Thyroid gland (tissue), 4 donors: ENCODE measurements at places on chromosomes 1 and 21.

GRCh38 chr1:59994302-59995198 is 68.0 kb upstream of the CYP2J2 start:
- no peaks in the 10 kb centered on the region for H3K27me3 ChIP-seq
- peak overlapping the region; percentile 15 for H3K27ac ChIP-seq
- H3K4me1 ChIP-seq, result peaks cover 8% of the 10 kb centered on the region
- no peak overlapping the region for H3K4me3 ChIP-seq

DNA sequence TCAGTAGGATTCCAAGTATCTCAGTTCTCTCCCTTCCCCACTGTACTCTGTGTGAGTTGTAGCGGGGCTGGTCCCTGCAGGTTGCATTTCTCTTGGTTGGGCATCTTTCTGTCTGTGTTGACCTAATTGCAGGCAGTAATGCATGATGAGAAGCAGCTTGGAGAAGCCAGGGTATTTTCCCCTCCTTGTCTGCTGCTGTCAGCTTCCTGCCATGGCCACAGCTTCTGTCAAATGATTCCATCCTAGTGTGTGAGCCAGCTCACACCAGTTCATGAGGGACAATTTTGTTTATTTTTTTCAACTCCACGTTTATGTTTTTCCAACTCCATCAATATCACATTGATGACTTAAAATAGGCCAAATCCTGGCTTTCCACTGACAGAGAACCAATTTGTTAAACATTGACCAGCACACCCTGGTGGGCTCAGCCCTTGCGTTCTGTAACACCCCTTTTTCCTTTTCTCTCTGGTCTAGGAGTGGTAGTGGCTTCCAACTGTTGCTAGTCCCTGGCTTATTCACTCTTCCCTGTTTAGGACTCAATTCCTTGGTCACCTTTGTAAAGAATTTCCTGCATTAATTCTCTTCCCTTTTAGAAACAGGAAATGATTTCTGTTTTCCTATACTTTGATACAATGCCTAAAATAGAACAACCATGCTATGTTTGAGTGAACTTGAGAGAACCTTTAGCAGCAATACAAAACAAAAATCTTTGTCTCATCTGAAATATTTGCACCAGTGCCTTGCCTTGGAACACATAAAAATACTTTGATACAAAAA is 44.9 kb upstream of the APOBEC4 start:
- DNase-seq, result no peak
- H3K36me3 ChIP-seq, result no peaks in the 10 kb centered on the region
- H3K27me3 ChIP-seq, result no peaks in the 10 kb centered on the region
- H3K27ac ChIP-seq, result no peak overlapping the region
- no peaks in the 10 kb centered on the region for H3K4me1 ChIP-seq

DNA sequence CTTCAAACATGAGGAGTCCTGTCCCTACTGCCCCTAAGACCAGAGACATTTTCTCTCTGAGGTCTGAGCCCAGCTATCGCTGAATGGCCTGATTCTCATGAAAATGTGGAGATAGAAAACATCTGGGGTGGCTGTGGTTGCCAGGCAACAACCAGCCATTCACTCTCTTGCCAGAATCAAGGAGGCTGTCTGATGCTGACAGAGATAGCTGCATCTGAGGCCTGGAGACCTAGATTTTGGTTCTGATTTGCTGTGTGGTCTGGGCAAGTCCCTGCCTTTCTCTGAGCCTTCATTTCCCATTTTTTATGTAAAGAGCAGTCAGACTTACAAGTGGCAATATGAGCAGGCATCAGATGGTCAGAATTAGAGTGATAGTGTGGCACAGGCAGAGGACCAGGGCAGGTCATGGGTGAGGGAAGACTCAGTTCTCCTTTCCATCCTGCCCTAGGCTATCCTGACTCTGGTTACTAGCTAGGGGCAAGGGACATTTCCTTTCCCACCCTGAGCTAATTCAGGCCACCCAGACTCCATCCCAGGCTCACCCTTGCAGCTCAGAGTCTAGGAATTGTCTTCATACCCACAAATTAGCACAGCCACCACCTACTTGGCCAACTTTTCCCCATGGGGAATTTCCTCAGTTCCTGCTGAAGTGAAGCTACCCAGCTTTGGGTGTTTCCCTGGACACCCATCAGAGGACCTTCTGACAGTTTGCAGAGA is 20.0 kb upstream of the RNF19B start:
- no peak for DNase-seq
- no peak overlapping the region for H3K4me3 ChIP-seq
- H3K27ac ChIP-seq, result no peak overlapping the region
- no peaks in the 10 kb centered on the region for H3K36me3 ChIP-seq
- no peaks in the 10 kb centered on the region for H3K27me3 ChIP-seq

GRCh38 chr21:27329255-27329851 is 362.5 kb upstream of the ADAMTS5 start:
- no peaks in the 10 kb centered on the region for H3K27me3 ChIP-seq
- H3K4me1 ChIP-seq, result no peaks in the 10 kb centered on the region
- H3K4me3 ChIP-seq, result no peak overlapping the region
- DNase-seq, result no peak
- H3K27ac ChIP-seq, result no peak overlapping the region

DNA sequence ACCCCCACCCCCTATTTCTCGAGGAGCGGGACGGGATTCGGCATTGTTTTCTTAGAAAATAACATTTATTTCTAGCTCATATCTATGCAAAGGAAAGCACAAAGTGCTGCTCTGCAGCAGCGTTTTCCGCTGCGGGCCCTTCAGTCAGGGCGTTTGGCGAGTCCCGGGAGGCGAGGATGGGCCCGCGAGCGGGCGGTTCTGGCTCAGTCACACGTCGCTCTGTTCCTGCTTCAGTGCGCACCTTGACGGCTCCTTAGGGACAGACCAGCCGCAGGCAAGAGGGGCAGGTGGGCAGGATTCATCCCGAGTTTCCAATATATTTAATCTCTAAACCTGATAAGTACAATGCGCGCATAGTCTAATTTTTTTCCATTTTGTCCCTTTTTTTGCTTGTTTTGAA is 5.7 kb downstream of the DMRTA2 start:
- peaks cover 46% of the 10 kb centered on the region for H3K27me3 ChIP-seq
- no peak overlapping the region for H3K4me3 ChIP-seq
- no peak for DNase-seq
- no peaks in the 10 kb centered on the region for H3K36me3 ChIP-seq
- H3K4me1 ChIP-seq, result peaks cover 41% of the 10 kb centered on the region

DNA sequence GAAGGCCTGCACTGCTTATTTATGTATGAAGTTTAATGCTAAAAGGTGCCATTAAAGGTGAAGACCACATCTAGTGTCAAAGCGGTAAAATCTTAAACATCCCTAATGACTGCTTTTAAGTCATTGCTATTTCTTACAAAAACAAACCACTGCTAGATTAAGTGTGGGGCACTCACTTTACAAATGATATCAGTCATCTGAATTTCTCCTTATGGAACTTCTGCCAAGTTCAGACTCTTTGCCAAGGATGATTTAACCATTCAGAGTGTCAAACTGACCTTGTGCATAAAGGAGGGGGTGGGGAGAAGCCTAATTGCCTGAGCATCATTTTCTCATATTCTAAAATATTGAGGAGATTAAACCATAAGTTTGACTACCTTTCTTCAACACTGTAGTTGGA is 271.5 kb downstream of the TGFB2 start:
- DNase-seq, result no peak
- H3K4me1 ChIP-seq, result no peaks in the 10 kb centered on the region
- H3K4me3 ChIP-seq, result no peak overlapping the region

DNA sequence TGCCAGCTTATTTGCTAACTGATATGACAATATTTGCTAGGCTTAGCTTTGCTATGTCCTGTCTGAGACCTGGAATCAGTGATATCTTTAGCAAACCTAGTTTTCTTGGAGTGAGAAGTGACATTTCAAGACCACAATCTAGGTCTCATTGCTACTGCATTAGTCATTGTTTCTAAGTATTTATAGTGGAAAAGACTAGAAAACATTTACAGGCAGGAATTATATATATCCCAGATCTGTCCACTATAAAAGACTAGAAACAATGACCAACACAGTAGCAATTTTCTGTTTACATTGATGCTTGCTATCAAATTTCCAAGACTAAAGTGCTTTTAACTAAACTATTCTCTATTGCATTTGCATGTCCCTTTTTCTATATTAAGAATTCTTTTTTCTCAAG is 5.0 kb upstream of the RGS18 start:
- DNase-seq, result no peak
- H3K4me1 ChIP-seq, result no peaks in the 10 kb centered on the region
- no peaks in the 10 kb centered on the region for H3K27me3 ChIP-seq
- H3K36me3 ChIP-seq, result no peaks in the 10 kb centered on the region
- no peak overlapping the region for H3K27ac ChIP-seq

- H3K4me3 ChIP-seq, result no peak overlapping the region
- no peak for DNase-seq
- H3K27me3 ChIP-seq, result no peaks in the 10 kb centered on the region
Observed at GRCh38 chr21:38772646-38773045, 33.1 kb upstream of the ETS2 start.

DNA sequence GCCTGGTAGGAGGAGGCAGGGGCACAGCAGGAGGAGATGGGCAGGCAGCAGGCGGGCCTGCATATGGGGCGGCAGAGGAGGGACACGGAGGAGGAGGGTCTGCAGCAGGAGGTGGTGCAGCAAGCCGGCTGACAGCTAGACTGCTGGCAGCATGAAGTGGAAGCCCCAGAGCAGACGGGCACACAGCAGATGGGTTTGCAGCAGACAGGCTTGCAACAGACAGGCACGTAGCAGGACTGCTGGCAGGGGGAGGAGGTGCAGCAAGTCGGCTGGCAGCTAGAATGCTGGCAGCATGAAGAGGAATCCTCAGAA is 615 bp downstream of the KRTAP10-5 start:
- H3K4me1 ChIP-seq, result no peaks in the 10 kb centered on the region

GRCh38 chr1:77018761-77019160 is 151.5 kb downstream of the ST6GALNAC5 start:
- no peak for DNase-seq
- no peaks in the 10 kb centered on the region for H3K36me3 ChIP-seq
- H3K4me3 ChIP-seq, result no peak overlapping the region
- no peaks in the 10 kb centered on the region for H3K4me1 ChIP-seq
- no peak overlapping the region for H3K27ac ChIP-seq

- no peaks in the 10 kb centered on the region for H3K36me3 ChIP-seq
- H3K4me3 ChIP-seq, result no peak overlapping the region
- no peak overlapping the region for H3K27ac ChIP-seq
- no peaks in the 10 kb centered on the region for H3K27me3 ChIP-seq
- H3K4me1 ChIP-seq, result no peaks in the 10 kb centered on the region
Observed at GRCh38 chr1:110890474-110891196, 17.7 kb downstream of the CD53 start.

- no peak overlapping the region for H3K4me3 ChIP-seq
- H3K4me1 ChIP-seq, result peaks cover 4% of the 10 kb centered on the region
- H3K36me3 ChIP-seq, result no peaks in the 10 kb centered on the region
Observed at GRCh38 chr1:171606402-171606941, 15.6 kb upstream of the MYOCOS start.

- no peak for DNase-seq
- H3K36me3 ChIP-seq, result no peaks in the 10 kb centered on the region
- H3K4me1 ChIP-seq, result no peaks in the 10 kb centered on the region
- H3K4me3 ChIP-seq, result no peak overlapping the region
Observed at GRCh38 chr21:28445141-28445830, 547.4 kb downstream of the LTN1 start.

GRCh38 chr1:10065344-10065685 is 32.6 kb downstream of the UBE4B start:
- H3K27me3 ChIP-seq, result no peaks in the 10 kb centered on the region
- no peak overlapping the region for H3K27ac ChIP-seq

- H3K27ac ChIP-seq, result no peak overlapping the region
- no peak overlapping the region for H3K4me3 ChIP-seq
- H3K4me1 ChIP-seq, result no peaks in the 10 kb centered on the region
- H3K27me3 ChIP-seq, result no peaks in the 10 kb centered on the region
- H3K36me3 ChIP-seq, result no peaks in the 10 kb centered on the region
Observed at GRCh38 chr1:68221980-68222373, 10.3 kb downstream of the WLS start.

- H3K27me3 ChIP-seq, result no peaks in the 10 kb centered on the region
- no peaks in the 10 kb centered on the region for H3K36me3 ChIP-seq
- H3K27ac ChIP-seq, result no peak overlapping the region
- no peaks in the 10 kb centered on the region for H3K4me1 ChIP-seq
- DNase-seq, result peak; percentile 53
Observed at GRCh38 chr1:234874291-234875288, 254.0 kb downstream of the TOMM20 start.

DNA sequence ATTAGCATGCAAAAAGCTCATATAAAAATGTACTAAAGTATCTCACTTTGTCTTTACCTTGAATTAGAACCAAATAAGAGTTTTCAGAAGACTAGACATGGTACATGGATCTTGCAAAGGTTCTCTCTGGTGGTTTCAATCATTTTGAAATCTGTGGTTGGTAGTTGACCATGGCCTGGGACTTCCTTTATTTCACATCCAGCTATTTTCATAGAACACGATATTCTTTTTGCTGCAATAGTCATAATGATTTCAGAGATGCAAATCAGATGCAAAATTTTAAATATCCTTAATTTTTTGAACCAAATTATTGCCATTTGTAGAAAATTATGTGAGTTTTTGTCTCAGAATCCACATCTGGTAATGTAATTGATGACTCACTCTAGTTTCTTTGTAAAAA is 375.1 kb upstream of the ZP4 start:
- no peak for DNase-seq
- no peaks in the 10 kb centered on the region for H3K4me1 ChIP-seq
- H3K27me3 ChIP-seq, result no peaks in the 10 kb centered on the region
- H3K4me3 ChIP-seq, result no peak overlapping the region

GRCh38 chr1:202844259-202844658 is 33.5 kb downstream of the PCAT6 start:
- no peak overlapping the region for H3K27ac ChIP-seq
- no peaks in the 10 kb centered on the region for H3K4me1 ChIP-seq
- DNase-seq, result no peak
- no peaks in the 10 kb centered on the region for H3K36me3 ChIP-seq
- H3K4me3 ChIP-seq, result no peak overlapping the region
- no peaks in the 10 kb centered on the region for H3K27me3 ChIP-seq

DNA sequence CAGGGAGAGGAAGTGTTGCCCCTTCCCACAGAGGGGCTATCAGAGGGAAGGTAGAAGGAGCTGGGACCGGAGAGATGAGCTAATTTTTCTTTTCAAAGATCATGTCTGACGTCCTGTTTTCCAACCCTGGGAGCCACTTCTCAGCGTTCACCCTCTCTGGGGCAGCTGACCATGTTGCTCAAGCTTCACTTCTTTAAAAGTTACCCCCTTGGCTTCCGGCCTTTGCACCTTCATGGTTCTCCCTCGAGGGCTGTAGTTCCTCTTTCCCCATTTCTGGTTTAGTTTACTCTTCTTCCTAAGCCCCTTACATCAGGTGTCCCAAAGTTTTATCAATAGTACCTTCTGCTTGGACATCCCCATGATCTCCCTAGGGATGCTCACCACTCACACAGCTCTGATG is 23.8 kb upstream of the CSF1 start:
- peaks cover 12% of the 10 kb centered on the region for H3K4me1 ChIP-seq
- H3K4me3 ChIP-seq, result no peak overlapping the region
- H3K27ac ChIP-seq, result no peak overlapping the region
- DNase-seq, result no peak

GRCh38 chr1:103309786-103310185 is 201.5 kb upstream of the COL11A1 start:
- H3K27ac ChIP-seq, result no peak overlapping the region
- no peak overlapping the region for H3K4me3 ChIP-seq
- no peak for DNase-seq
- H3K36me3 ChIP-seq, result no peaks in the 10 kb centered on the region
- H3K27me3 ChIP-seq, result no peaks in the 10 kb centered on the region

GRCh38 chr1:201551877-201552731 is 13.2 kb downstream of the NAV1 start:
- H3K27ac ChIP-seq, result no peak overlapping the region
- no peak overlapping the region for H3K4me3 ChIP-seq
- H3K27me3 ChIP-seq, result no peaks in the 10 kb centered on the region
- H3K4me1 ChIP-seq, result peaks cover 23% of the 10 kb centered on the region

GRCh38 chr21:29078869-29079767 is 5.7 kb upstream of the CCT8 start:
- H3K36me3 ChIP-seq, result no peaks in the 10 kb centered on the region
- peaks cover 9% of the 10 kb centered on the region for H3K4me1 ChIP-seq
- no peaks in the 10 kb centered on the region for H3K27me3 ChIP-seq
- no peak for DNase-seq
- no peak overlapping the region for H3K27ac ChIP-seq
